Fibroblast of skin of back (primary cell): ENCODE measurements at places on chromosomes 7 and 10.
A peak's percentile ranks its signal among the peaks of the same experiment; 100 is the strongest.

DNA sequence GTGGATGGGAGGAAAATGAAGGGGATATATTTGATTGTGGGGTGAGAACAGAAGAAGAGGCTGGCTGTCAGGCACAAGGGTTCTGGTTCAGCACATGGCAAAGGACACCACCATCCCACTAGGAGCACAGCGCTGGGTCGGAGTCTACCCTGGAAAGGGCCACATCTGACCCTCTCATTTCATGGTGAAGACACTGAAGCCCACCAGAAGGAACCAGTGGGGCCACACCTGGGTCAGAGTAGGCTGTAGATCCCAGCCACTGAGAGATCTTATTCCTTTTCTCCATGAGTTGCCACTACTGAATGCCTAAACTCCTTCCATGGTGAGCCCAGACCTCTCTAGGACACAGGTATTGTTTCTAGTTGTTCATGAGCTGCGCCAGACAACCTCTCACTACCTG lies 25.8 kb downstream of the SFTPD start:
- no peak for DNase-seq

DNA sequence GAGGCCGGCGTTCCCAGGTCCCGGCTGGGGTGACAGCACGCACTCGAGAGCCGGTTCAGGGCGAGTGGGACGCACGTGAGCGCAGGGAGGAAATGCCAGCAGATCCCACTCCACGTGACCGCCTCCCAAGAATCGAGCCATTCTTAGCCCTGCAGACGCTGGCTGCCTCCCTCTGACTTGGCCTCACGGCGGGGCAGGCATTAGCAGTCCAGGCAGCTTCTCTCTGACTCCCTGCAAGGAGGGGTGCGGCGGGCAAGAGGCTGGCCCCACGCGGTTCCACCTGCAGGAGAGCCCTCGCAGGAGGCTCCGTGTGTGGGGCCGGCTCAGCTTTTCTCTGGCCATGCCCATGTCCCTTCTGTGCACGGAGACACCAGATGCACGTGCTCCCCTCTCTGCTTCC lies 10.1 kb downstream of the GPR146 start:
- no peak for DNase-seq

DNA sequence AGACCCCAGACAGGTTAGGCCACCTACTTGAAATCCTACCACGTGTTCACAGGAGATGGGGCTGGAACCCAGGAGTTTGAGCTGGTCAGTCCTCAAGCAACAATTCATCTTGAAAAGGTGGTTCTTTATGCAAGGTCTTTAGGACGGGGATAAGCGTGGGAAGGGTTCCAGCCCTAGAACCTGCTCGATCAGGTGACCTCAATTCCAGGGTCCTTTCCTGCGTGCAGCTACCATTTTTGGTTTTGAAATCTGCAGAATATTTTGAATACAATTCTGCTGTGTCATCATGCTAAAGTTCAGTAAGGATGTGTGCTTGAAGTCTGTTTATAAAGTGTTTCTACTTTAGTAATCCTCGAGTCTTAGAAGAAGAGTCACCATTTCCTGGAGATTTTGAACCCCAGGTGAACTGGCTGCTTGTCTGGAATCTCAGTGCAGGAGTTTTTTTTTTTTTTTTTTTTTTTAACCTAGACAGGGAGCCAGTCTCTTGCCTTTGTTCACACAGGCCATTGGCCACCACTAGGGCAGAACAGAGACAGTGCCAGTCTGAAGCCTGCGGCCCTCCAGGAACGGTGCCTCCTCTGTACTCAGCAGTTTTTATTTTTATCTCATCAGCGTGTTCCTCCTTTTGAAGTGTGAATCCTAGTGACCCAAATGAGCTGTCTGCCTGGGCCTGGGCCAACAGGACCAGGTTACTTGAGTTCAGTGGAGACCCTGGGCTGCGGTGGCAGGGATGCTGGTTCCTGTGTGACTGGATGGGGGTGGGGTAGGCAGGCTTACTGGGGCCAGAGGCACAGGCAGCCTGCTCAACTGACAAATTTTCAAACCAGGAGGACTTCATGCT lies 54.6 kb downstream of the EEPD1 start:
- peak; percentile 81 for DNase-seq

GRCh38 chr7:95577137-95577536 lies 19.2 kb downstream of the PDK4 start:
- peak; percentile 9 for DNase-seq

- DNase-seq = no peak
Observed at GRCh38 chr10:120209124-120209762, 247.8 kb upstream of the PLPP4 start.

- DNase-seq = no peak
Observed at GRCh38 chr7:49089717-49090116, 165.4 kb downstream of the CDC14C start.

GRCh38 chr7:128270826-128271272 lies 29.8 kb downstream of the LEP start:
- no peak for DNase-seq

DNA sequence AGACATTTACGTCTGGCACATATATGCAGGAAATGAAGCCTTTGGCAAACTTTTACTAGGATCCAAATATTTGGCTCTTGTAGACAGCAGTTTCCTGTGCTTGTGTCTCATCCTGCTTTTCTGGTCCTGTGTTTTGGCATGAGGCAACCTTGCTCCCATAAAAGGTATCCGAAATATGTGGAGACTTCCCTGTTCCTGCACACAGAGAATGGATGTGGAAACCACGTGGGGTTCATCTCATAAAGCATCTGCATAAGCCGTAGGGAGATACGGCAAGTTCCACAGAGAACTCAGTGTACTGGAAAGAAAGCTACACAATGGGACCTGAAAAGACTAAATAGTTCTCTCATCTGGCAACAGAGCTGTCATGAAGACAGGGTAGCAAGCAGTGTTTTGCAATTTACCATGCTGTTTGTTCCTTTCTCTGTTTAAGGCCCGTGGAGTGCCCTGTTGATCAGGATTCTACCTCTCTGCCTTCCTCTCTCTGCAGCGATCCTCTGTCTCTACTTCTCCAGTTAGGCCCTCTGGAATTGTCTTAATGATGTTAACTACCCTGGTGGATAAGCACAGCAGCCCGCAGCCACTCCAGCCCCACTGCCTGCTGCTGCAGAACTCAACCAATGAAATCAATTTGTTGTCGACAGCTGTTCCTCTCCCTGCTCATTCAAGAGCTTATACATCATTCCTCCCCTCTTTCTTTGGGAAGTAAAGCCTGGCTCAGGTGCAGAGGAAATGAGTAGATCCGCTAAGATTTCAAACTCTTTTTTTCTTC lies 293.6 kb downstream of the CSTF2T start:
- peak; percentile 58 for DNase-seq

DNA sequence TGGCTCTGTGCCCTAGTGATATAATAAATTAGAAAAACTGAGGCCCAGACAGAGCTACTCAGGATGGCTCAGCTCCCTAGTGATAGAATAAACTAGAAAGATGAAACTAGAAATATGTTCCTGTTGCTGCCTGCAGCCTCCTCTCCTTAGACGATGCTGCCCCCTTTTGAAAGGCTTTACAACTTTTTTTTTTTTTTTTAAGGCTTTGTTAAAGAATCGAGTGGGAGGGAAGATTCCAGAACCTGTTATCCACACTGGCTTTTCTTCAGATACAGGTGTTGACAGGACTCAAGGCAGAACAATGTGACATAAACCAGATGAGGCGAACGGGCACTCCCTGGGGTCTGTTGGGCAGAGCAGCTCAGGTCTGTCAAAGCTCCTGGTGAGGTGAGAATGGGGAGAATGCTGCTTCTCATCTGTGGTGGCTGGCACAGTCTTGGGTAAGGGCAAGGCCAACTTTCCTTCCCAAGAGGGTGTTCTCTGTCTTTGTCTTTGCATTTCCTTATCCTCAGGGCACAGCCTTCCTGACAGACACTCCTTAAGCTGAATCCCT lies 175.1 kb downstream of the COBL start:
- peak; percentile 53 for DNase-seq

- DNase-seq = no peak
Observed at GRCh38 chr7:107961405-107961804, 41.6 kb downstream of the LAMB1 start.

GRCh38 chr7:131231381-131232220 lies 96.1 kb upstream of the MKLN1 start:
- peak; percentile 79 for DNase-seq

- no peak for DNase-seq
Observed at GRCh38 chr7:77337456-77337990, 78.6 kb downstream of the GSAP start.

GRCh38 chr10:130003787-130004613 lies 39.9 kb upstream of the EBF3 start:
- no peak for DNase-seq

DNA sequence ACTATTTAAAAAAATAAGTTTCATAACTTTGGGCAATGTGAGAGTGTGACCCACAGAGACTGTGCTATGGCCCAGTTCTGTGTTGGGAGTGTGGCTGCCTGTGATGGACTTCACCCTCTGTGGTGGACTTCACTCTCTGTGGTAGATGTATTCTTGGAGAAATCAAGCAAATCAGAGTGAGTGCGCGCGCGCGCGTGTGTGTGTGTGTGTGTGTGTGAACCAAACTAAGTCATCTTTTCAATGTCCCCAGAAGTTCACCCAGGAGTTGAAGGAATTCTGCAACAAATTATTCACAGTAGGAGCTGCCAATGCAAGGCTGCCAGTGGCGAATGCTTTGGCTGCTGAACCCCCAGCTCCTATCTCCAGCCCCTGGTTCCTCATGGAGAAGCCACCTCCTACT lies 184.5 kb downstream of the ADAM12 start:
- peak; percentile 30 for DNase-seq

DNA sequence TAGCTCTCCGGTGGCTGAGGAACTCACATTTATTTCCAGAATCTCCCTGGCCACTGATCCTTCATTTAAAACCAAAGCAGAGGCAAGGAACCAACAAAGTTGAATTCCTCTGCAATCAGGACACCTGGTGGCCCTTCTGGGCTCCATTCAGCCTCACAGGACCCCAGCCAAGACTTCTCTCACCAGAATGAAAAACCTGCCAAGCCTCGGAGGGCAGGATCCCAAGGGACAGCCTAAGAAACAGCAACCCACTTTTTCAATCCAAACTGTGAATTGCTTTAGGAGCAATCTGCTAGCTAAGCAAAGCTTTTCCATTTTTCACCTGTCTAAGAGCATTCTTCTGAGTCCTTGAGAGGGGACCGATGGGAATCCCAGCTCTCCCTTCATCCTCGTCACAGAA lies 34.6 kb downstream of the OAT start:
- no peak for DNase-seq

- no peak for DNase-seq
Observed at GRCh38 chr7:131945957-131946544, 389.6 kb upstream of the PODXL start.

- peak; percentile 48 for DNase-seq
Observed at GRCh38 chr7:127252778-127253280, at the start of gene GRM8. GRM8 (minus strand) TSS chr7:127252941.

GRCh38 chr7:151148319-151149259 lies 18.9 kb downstream of the GBX1 start:
- no peak for DNase-seq

DNA sequence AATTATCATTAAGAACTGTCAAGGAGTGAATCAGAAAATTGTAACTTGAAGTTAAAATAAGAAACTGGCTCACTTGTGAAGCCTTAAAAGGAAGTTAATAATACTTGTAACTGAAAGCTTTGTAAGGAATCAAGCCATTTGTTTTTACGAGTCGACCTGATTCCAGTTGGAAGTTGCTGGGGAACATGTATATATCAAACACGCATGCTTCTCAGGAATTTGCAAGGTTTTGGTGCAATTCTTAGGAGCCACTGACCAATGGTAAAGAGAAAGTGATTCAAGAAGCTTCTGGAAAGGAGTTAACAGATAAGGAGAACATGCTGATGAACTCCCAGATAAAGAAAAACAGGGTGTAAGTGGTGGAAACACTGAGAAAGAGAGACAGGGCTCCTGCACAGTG lies 56.4 kb downstream of the ETV1 start:
- no peak for DNase-seq

- no peak for DNase-seq
Observed at GRCh38 chr10:94137747-94138146, 144.0 kb downstream of the PLCE1 start.

GRCh38 chr10:80498833-80499741 lies 38.6 kb upstream of the SH2D4B start:
- DNase-seq = peak; percentile 92

DNA sequence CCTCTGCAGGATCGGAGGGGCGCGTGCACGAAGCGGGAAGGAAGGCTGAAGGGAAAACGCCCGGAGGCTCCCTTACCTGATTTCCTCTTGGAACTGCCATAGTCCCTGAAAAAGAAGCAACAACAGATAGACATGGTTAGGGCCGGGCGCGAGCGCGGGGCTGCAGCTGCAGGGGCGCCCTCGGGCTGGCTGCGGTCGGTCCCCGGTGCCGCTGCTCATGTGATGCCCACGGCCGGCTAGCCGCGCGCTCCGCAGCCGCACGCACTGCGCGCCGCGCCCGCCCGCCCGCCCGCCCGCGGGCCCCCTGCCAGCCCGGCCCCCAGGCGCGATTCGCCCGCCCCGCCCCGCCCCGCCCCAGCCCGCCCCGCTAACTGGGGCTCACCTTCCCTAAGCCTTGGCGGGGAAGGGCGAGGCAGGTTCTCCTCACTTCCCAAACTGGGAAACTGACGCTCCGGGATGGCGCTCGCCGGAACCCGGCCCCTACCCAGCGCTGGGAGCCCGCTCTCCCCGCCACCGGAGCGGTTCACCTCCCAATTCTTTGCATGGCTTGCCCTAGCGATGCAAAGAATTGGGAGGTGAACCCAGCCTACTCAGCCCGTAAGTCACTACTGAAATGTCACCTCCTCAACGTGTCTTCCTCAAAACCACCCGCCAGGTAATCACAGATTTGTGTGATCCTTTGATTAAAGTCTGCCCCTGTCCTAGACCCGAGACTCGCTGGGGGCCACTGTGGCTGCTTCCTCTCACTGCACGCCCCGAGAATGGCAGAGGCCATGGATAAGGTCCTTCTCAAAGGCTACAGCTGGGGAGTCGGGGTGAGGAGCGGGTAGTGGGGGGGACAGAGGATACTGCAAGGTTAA lies 162.2 kb downstream of the SH3PXD2A start:
- DNase-seq = no peak

GRCh38 chr10:99983280-99983988 lies 26.3 kb downstream of the DNMBP start:
- DNase-seq = peak; percentile 78

DNA sequence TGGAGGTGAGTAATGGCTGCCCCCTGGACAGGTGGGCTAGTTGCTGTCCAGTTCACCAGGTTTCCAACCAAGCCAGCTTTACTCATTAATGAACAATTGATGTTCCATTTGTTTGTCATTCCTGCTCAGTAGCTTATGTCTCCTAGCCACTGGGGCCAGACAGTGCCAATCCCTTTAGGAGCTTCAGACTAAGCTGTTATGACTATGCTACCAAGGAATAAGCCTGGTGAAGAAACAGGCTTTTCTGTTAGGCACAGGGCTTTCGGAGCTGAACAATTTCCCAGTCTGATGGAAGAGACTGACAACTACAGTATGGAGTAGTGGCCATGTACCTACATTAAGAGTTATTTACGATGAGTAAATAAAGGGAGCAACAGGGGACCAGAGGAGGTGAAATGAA lies 2.1 kb upstream of the FMC1 start:
- no peak for DNase-seq

DNA sequence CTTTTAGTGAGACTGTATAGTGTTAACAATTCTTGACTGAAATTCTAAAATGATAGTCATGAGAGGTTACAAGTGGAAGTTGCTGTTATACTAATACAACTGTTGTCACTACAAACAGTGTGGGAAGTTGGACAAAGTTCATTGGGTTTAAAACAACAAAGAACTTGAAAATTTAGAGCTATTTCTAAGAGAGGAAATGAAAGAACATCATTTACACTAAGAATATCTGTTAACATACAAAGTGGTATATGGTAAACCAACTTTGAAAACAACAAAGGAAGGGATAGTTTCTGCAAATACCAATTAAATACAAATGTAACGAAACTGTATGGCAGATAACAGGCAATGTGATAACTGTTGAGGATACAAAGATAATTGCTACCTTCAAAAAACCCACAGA lies 11.6 kb downstream of the MTPN start:
- DNase-seq = no peak
